ENCODE measurements at places on chromosomes 1 and 21. TPM values are rescaled to one million over a fixed set of nuclear protein-coding genes. Genes with fewer than 3 reads are reported as not detected.

The TMEM82 gene
- not detected for total RNA-seq

The PGBD5 gene
- total RNA-seq, result 0.06 TPM

The TMEM240 gene
- 2.0 TPM for total RNA-seq

The SUSD4 gene
- not detected for total RNA-seq

The PCP4 gene
- not detected for total RNA-seq

The SLC2A1 gene
- 15.3 TPM for total RNA-seq

The BSND gene
- total RNA-seq, result not detected

The CFHR5 gene
- total RNA-seq, result not detected

The YOD1 gene
- total RNA-seq, result 5.4 TPM

The KCNJ9 gene
- 0.06 TPM for total RNA-seq

The ZNF593OS gene
- total RNA-seq, result 0.19 TPM

The LRRN2 gene
- total RNA-seq, result not detected

The PCBP3 gene
- 0.13 TPM for total RNA-seq

The FBXO2 gene
- total RNA-seq, result 0.25 TPM

The E2F2 gene
- total RNA-seq, result 0.93 TPM

The NTNG1 gene
- 0.06 TPM for total RNA-seq

The ASPM gene
- 32.5 TPM for total RNA-seq

The TMEM59 gene
- 336 TPM for total RNA-seq

The KCNE2 gene
- not detected for total RNA-seq

The APOBEC4 gene
- total RNA-seq, result 0.06 TPM

The RGSL1 gene
- not detected for total RNA-seq

The FMO4 gene
- total RNA-seq, result 5.0 TPM

The HMGCS2 gene
- total RNA-seq, result not detected

The TNNI3K gene
- 1.7 TPM for total RNA-seq

The SERTAD4 gene
- total RNA-seq, result 3.4 TPM

The ZSCAN20 gene
- total RNA-seq, result 8.0 TPM

The TRPM2 gene
- total RNA-seq, result not detected

The CFH gene
- 285 TPM for total RNA-seq

The PROK1 gene
- total RNA-seq, result not detected

The PTPRC gene
- total RNA-seq, result 0.40 TPM

The EPHA10 gene
- total RNA-seq, result not detected

The SYPL2 gene
- 0.13 TPM for total RNA-seq

The OR2T11 gene
- total RNA-seq, result not detected

The KIF26B gene
- under 0.01 TPM for total RNA-seq
